ENCODE measurements at places on chromosomes 12 and 14.

- DNase-seq: peak; percentile 54
Measured at GRCh38 chr12:124694250-124694649, 126.8 kb upstream of the NCOR2 start.

DNA sequence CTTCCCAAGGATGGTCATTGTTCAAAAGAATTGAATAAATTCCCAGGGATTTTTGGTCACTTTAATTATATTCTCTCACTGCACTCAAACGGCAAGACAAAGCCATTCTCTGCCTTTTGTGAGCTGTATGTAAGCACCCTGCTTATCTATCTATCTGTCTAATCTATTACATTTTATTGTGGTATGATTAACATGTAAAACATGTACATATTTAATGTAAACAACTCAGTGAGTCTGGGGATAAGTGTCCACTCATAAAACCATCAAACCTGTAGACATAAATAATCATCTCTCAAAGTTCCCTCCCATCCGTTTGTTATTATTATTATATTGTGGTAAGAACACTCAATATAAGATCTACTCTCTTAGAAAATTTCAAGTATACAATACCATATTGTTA lies 167.1 kb downstream of the CAND1 start:
- DNase-seq: no peak

GRCh38 chr14:71240171-71240570 lies 332.9 kb downstream of the PCNX1 start:
- DNase-seq: no peak

- no peak for DNase-seq
Measured at GRCh38 chr12:130667421-130667960, 48.6 kb downstream of the RIMBP2 start.

DNA sequence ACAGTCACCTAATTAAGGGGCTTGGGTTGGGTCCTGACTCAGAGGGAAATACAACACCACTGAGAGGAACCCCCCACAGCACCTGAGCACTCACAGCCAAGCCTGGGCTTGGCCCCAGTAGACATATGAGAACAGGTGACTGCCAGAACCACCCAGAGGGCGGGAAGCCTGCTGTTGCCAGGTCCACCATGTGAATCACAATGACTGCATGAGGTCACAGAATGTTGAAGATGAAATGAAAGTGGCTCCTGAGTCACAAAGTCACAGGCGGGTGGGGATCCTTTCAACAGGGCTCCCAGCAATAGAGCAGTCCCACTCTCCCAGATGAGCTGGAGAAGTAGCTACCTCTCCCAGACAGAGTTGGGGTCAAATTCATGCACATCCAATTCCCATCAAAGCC lies at the start of gene LRRC74A:
LRRC74A (plus strand) TSS at position 287 of the 400 bp plus-strand sequence. CDS start 290 bp downstream, outside the sequence.
- no peak for DNase-seq

- no peak for DNase-seq
Measured at GRCh38 chr12:129081755-129082250, 228.5 kb downstream of the GLT1D1 start.

- no peak for DNase-seq
Measured at GRCh38 chr12:119302451-119303080, 32.0 kb upstream of the CCDC60 start.

DNA sequence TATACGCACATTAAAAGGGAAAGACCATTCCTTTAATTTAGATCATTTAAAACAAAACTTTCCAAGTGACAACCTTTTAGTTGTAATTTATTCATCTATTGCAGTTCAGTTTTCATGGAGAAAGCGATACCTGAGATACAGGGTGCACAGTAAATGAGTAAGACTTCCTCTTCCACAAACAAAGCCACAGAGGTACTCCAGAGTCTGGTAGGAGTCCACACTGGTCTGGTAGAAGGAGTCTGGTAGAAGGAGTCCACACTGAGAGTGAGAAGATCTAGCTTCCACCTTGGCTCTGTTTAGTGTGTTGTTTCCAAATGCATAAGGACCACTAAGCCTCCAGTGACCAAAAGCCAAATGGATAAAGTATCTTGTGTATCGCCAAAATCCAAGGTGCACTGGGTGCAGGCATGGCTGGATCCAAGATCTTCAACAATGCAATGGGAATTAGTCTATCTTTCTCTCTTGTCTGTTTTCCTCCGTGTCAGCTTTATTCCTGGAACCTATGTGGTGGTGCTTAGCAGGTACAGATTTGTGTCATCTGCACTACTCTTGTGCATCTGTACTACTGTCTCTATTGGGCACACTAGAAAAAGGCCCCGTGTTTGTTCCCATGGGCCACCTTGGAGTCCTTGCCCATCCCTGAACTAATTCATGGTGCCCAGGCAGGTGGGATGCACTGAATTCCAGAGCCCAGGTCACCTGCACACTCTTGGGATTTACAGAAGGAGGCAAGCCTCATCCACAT lies 331.1 kb downstream of the BCL11B start:
- DNase-seq: no peak
